Stimulated activated CD8-positive, alpha-beta memory T cell treated with anti-CD3 and anti-CD28 coated beads, Interleukin-2, amount 100 ng/mL, for 1 hour (primary cell): ENCODE measurements at places on chromosomes 5 and 9.

DNA sequence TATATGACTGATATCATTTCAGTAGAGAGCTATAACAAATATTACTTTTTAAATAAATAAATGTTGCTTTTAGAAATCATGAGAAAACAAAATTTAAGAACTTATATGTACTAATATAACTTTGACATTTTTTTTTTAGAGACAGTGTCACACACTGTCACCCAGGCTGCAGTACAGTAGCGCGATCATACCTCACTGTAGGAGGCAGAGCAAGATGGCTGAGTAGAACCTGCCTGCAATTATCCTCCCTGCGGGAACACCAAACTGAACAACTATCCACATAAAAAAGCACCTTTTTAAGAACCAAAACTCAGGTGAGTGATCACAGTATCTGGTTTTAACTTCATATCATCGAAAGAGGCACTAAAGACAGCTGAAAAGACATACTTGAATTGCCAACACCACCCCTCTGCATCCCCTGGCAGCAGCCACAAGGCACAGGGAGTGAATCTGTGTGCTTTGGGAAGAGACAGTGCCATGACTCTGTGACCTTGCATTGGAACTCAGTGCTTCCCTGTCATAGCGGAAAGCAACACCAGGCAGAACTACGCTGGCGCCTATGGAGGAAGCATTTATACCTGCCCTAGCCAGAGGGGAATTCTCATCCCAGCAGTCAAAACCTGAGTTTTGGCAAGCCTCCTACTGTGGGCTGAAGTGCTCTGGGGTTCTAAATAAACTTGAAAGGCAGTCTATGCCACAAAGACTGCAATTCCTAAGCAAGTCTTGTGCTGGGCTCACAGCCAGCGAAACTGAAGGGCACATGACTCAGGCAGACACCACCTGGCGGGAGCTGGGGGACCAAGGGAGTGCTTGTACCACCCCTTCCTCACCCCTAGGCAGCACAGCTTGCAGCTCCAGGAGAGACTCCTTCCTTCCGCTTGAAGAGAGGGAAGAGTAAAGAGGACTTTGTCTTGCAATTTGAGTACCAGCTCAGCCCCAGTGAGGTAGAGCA lies 142.7 kb downstream of the FBXL17 start:
- no peak for DNase-seq

DNA sequence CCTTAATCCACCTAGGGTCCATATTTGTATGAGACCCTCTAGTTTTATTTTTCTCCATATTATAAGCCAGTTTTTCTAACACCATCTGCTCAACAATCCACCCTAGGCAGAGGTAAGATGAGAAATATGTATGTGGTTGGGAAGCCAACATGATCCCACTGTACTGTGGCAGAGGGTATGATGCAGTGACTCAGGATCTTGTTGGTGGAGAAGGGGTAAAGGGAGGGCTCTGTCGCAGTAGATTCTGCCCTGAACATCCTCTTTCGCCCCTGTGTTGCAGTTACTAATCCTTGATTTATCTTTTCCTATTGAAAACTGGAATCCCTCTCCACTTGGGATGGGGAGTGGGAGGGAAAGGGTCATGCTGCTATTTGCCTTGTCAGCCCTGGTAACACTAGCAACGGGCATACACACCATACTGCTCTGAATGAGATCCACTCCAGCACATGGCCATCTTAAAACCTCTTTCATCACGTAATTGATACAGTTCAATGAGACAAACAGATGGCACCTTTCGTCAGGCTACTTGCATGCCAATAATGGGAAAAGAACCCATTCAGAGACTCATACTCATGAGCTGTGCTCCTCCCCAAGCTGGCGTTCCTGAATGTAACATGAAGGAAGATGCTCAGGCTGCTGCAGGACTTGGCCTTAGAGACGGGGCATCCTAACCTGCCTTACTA lies 63.0 kb downstream of the ADAMTS12 start:
- no peak for DNase-seq

GRCh38 chr5:165130656-165131055 lies 1625.2 kb downstream of the MAT2B start:
- DNase-seq: no peak

DNA sequence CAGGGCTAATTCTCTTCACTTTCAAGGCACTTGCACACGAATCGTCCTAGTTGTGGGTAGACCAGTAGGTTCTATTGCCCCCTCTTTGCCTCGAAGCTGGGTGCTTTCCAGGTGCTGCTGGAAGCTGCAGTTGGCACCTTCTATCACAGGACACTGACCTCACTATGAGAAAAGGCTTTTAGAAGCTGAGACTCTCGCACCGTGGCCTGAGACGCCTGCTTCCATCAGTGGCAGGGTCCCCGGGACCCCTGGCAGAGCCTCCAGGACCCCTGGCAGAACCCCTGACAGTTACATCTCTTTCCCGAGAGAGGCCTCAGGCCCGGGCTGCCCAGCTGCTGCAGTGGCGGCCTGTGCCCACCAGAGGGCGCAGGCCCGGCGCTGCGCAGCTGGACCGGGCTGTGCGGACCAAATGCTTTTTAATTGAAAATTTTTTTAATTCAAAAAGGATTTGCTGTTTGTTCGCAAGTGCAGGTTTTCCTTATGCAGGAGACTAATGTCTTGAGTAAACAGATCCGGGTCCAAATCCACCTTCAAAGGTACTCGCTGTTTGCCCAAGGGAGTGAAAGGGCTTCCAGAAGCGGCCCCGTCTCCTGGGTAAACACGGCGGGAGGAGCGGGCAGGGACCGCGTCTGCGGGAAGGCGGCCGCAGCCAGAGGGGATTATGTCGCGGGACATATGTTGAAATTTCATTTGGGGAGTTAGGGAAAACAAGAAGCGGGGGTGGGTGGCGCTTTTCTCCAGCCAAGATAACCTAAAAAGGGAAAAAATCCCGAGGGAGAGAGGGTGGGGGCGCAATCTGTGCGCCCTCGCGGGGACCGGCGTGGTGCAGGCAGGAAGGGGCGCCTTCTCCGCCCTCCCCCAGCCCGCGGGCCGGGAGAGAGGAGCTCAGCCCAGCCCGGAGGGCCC lies 114.5 kb upstream of the LMX1B start:
- DNase-seq: no peak

- no peak for DNase-seq
These were observed 540.1 kb downstream of the EBF1 start for GRCh38 chr5:158559643-158560042.

- no peak for DNase-seq
These were observed 118.3 kb downstream of the SLC1A3 start for GRCh38 chr5:36724467-36725332.

GRCh38 chr5:174559566-174560090 lies 164.8 kb upstream of the MSX2 start:
- no peak for DNase-seq

- DNase-seq: no peak
These were observed 42.7 kb downstream of the PTPN3 start for GRCh38 chr9:109455391-109455790.

- DNase-seq: no peak
These were observed 121.0 kb downstream of the AUH start for GRCh38 chr9:91240596-91241165.

DNA sequence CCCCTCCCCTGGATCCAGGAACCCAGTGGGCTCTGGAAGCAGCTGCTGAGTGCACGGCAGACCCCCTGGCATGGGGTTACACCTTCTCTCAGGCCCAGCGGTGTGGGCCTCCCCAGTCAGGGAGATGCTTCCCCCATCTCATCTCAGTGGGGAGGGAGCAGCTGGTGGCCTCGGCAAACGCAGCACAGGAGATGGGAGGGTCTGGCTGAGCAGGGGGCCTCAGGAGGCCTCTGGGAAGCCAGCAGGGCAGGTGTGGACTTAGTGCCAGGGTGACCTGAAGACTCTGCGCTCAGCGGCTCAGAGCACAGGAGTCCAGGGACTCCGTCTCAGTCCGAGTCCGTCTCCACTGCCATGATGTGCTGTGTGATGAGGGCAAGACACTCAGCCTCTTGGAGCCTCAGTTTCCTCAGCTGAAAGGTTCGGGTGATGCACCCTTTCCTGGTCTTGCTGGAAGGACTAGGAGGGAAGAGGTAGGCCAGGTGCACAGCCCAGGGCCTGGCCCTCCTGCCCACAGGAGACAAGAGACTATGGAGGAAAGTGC lies 100.6 kb downstream of the GTF3C4 start:
- DNase-seq: no peak

DNA sequence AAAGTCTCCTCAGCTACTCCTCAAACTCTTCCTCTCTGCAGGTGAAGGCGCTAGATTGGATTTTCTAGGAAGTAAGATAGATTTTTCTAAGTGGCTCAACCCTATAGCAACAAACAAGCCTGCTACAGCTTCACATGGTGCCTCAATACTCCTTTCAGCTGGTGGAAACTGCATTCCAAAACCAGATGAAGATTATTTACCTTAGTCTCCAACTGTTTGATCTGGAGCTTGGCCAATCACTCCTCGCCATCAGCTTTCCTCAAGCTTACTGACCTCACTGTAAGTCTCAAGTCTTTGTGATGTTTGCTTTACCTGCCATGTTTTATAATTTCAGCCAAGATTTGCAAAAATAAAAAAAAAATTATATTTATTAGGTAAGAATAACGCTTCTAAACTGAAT lies 622.4 kb downstream of the CHSY3 start:
- DNase-seq: no peak

DNA sequence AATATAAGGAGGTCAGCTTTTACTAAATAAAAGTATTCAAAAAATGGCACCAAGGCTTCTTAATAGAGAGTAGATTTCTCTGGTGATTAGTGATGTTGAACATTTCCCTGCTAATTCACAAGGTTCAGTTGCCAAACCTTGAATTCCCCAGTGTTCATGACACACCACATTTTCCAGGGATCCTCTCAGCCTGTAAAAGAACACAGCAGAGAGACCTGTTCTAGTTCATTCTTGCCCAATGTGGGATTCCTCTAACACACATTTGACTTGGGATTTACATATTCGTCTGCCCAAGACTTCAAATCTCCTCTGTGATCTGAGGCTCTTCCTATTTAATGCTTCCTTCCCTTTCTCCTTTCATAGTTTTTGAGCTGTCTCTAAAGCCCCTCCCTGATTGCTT lies 273.2 kb upstream of the CDH9 start:
- no peak for DNase-seq

GRCh38 chr5:95281226-95281625 lies 3.7 kb downstream of the MCTP1 start:
- DNase-seq: no peak

- no peak for DNase-seq
These were observed 9.1 kb upstream of the LRRC70 start for GRCh38 chr5:62569470-62569869.

- DNase-seq: no peak
These were observed 23.2 kb upstream of the ADAMTS16 start for GRCh38 chr5:5116956-5117355.

GRCh38 chr9:35338086-35338485 lies 151.8 kb upstream of the RUSC2 start:
- DNase-seq: no peak

- DNase-seq: no peak
These were observed 619.2 kb upstream of the CLINT1 start for GRCh38 chr5:158478139-158478538.

DNA sequence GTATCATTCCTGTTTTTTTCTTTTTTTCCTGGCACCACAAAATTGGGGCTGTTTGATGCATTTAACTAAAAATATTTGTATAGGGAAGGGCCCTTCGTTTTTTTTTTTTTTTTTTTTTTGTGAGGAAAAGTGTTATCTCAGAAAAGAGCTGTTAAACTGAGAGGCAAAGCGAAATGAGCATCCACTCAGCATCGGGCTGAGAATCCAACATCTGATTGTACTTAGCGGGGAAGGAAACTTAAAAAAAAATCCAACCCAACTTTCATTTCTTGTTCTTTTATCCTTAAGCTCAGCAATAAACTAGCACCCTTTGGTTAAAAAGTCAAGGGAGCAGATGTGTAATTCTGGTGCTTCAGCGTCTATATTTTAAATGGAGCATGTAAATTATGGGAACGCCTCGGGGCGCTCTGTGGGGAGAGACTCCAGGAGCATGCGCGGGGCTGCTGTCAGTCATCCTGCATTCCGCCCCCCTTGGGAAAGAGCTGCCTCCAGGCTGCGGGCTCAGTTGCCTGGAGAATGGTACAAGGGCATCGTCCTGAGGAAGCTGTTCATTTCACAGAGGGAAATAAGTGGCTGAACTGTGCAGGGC lies 33.3 kb downstream of the DMRT2 start:
- no peak for DNase-seq

DNA sequence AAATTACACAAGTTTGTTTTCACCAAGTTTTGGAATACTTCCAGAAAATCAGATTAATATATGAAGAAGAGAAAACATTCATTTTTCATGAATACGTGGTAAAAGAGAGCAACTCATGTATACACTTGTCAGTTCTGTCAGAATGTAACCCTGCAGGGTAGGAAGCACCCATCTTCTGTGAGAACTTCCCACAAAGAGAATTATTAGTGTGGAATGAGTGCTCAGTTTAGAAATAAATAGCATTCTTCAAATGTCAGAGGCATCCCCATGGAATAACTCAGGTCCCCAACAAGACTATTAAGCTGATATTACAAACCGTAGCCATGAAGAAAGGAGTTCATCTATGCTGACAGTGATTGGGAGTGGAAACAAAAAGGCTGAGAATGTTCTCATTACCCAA lies 45.2 kb downstream of the EPB41L4A start:
- no peak for DNase-seq

DNA sequence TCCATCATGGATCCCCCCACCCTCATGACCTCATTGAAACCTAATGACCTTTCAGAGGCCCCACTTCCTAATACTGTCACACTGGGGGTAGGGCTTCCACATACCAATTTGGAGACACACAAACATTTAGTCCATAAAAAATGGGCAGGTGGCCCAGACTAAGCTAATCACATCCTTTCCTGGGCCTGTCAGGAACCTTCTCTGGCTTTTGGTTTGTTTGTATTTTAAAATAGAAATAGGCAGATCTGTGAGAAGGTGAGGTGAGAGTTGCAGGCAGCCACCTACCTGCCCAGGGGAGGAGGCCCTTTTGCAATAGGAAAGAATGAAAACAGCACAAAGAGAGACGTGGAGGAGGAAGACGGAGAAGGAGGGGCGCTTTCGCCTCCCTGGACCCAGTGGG lies 90.2 kb upstream of the BOD1 start:
- no peak for DNase-seq

GRCh38 chr5:157801-158200 lies 33.5 kb upstream of the LRRC14B start:
- no peak for DNase-seq

DNA sequence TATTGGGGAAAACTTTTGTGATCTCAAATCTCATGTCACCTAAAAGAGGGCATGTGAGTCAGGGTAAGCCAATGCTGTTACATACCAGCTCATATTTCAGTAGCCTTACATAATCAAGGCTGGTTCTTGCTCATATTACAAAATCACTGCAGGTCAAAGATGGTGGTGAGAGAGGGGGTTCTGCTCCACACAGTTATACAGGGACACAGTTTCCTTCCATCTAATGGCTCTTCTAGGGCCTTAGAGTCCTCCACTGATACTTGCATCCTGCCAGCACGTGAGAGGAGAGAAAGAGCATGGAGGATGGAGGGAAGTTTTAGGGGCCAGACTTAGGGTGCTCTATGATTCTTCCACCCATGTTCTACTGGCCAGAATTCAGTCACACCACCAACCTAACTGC lies 130.0 kb downstream of the LIFR start:
- no peak for DNase-seq

GRCh38 chr5:123278284-123278683 lies 144.9 kb downstream of the CEP120 start:
- no peak for DNase-seq

GRCh38 chr9:72872718-72873117 lies 80.1 kb downstream of the ALDH1A1 start:
- no peak for DNase-seq
